ENCODE measurements at places on chromosomes 12 and 14.

DNA sequence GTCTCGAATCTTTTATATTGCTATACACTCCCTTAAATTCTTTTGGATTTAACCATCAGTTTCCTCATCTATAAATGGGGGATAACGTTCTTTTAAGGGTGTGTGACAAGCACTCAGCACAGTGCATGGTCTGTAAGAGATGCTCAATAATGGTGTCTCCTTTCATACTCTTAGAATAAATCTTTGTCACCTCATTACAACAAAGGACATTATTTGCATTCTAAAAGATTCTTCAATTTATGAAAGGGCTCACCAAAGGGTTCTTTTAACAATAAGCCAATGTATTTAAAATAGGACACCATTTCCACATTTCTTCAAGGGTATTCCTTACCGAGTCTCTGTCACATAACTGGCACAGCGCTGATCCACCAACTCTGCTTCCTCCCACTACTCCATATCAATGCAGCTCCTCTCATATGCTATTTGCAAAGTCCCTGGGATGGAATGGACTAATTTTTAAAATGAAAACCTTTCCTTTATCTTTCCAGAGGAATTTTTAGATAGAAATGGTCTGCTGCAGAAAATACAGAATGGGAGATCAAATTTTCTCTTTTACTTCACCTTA lies 29.2 kb upstream of the RIC8B start:
- no peak for DNase-seq

GRCh38 chr14:100856056-100856950 lies 30.4 kb downstream of the MEG3 start:
- DNase-seq: no peak

DNA sequence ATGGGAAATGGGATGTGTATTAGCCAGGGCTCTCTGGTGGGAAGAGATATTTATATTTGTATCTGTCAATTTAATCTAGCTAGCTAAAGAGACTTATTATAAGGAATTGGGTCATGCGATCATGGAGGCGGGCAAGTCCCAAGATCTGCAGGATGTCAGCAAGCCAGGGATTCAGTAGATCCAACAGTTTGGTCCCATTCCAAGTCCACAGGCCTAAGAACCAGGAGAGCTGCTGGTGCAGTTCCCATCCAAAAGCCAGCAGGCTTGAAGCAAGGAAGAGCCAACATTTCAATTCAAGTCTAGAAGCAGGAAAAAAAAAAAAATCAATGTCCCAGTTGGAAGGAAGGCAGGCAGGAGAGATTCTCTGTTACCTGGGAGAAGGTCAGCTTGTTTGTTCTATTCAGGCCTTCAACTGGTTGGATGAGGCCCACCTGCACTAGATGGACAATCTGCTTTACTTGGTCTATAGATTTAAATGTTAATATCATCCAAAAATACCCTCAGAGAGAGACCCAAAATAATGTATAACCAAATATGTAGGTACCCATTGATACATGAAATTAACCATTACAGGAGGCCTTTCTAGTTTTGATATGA lies 60.7 kb upstream of the BCAT1 start:
- no peak for DNase-seq

DNA sequence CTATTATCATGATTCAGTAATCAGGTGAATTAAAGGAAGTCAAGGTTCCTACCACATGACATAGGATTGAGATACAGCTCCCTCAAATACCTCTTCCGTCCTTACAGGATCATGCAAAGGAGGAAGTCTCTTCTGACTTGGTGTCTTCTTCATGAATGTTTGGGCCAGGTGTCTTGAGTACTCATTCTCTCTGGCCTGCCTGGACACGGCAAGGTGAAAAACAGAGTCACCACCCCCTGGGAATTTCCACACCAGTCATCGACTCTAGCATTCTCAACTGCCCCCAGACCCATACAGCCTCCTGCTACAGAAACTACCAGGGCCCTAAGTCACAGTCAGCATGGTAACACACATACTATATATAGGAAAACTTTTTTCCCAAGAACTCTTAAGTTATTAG lies 44.9 kb upstream of the LTBP2 start:
- DNase-seq: no peak

DNA sequence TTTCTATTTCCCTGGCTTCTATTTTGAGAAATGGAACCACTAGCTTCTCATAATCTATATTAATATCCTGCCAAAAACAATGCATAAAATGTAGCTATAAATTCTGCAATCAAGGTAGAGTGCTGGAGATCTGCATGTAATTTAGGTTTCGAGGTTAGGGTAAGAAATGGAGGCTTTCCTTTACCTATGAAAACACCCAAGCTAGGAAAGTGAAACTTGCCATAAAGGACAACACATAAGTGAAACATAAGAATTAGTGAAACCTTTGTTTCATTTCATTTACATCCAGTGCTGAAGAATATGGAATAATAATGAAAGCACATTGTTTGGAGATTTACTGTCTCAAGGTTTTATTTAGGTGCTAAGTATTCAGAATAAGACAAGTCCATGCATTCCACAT lies 9.7 kb downstream of the CLEC2A start:
- no peak for DNase-seq

DNA sequence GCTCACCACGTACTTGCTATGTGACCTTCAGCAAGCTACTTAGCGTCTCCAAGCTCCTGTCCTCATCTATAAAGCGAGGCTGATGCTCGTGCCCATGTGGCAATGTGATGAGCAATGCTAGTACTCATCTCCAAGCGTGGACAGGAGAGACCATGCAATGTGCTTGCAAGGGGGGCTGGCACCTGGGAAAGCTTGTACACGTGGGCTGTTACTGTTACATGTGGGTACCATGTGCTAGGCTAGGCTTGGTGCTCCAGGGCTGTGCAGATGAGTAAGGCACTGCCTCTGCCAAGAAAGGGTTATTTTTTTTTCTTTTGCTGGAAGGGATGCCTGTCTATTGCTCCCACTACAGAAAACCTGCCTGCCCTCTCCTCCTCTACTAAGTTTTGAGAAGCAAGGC lies 46.6 kb downstream of the TSPAN11 start:
- peak; percentile 25 for DNase-seq

DNA sequence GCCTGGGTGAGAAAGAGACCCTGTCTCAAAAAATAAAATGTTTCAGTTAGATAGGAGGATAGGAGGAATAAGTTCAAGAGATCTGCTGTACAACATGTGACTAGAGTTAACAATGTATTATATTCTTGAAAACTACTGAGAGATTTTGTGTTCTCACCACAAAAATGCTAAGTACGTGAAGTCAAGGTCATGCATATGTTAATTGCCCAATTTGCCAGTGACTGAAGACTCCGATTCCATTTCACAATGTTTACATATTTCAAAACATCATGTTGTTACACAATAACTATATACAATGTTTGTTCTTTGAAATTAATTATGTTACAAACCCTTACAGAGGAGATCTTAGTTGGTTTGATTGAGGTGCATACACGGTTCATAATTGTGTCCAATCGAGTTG lies 52.1 kb downstream of the SLC15A4 start:
- DNase-seq: peak; percentile 15

Data from foreskin fibroblast (primary cell).